Dermis lymphatic vessel endothelial cell (primary cell): ENCODE measurements at places on chromosomes 4 and X. TPM values are rescaled to one million over a fixed set of nuclear protein-coding genes. Genes with fewer than 3 reads are reported as not detected.

The SPATA4 gene
- total RNA-seq, result not detected in 2 replicates

The RASL11B gene
- total RNA-seq, result under 0.01 TPM in 1 of 2 replicates, not detected in the other

The LGI2 gene
- under 0.01 TPM in 2 replicates for total RNA-seq

The CNGA1 gene
- total RNA-seq, result 0.17 TPM in 1 of 2 replicates, not detected in the other

The SPANXB1 gene
- total RNA-seq, result not detected in 2 replicates
